ENCODE measurements at places on chromosomes 1 and 21. TPM values are rescaled to one million over a fixed set of nuclear protein-coding genes. Genes with fewer than 3 reads are reported as not detected.

The FABP3 gene
- total RNA-seq, result not detected

GRCh38 chr1:20493309-20493708, 7.3 kb upstream of the CAMK2N1 start:
- DNase-seq, result no peak

The RASAL2 gene
- total RNA-seq, result not detected

GRCh38 chr21:38424305-38425019, 73.8 kb downstream of the ERG start:
- no peak for DNase-seq

- no peak for DNase-seq
Observed at GRCh38 chr1:51576085-51576444, 40.8 kb upstream of the OSBPL9 start.

DNA sequence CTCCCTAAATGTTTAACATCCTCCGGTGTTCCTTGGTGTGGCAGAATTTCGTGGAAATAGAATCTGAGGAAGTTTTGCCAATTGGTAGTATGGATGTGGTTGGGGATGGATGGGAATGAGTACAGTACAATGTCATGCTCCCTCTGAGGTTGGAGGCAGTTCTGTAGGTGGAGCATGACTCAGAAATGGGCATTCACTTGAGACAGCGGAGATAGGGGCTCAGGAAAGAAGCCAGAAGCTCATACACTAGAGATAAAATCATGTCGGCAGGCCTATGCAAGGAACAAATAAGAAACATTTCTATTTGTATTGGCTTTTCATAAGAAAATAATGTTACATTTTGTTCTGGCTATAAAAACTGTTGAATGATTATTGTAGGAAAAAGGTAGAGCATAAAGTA, 196.0 kb downstream of the URB2 start:
- DNase-seq, result no peak

The PRRX1 gene
- not detected for total RNA-seq

DNA sequence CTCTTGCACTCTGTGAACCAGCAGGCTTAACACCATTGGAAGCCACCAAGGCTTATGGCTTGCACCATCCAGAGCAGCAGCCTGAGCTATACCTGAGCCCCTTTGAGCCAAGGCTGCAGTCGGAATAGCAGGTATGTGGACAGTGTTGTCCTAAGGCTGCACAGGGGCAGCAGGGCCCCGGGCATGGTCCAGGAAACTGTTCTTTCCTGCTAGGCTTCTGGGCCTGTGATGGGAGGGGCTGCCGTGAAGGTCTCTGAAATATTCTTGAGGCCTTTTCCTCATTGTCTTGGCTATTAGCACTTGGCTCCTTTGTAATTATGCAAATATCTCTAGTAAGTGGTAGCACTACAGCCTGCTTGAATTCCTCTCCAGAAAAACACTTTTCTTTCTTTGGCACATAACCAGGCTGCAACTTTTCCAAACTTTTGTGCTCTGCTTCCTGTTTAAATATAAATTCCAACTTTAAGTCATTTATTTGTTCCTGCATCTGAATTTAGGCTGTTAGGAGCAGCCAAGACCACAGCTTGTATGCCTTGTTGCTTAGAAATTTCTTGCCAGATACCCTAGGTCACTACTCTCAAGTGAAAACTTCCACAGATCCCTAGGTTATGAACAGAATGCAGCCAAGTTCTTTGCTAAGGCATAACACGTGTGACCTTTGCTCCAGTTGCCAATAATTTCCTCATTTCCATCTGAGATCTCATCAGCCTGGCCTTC, 5.2 kb downstream of the KRTAP20-4 start:
- no peak for DNase-seq

DNA sequence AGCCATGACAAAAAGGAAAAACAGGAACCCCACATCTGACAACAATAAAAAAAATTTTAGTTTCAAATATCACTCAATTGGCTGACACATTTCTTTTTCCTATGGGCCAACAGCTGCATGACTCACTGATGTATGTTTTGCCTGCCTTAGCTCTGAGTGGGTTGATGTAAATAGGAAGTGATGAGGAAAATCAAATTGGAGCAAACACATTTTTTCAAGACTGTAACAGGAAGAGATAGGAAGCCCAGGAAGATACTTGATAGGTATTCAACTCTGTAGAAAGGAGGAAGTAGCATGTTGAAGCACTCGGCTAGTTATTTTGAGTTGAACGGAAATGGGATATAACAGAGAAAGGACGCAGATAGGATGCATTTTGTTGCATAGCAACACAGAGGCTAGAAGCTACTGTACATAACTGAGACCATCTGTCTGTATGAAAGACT, 168.0 kb upstream of the NR5A2 start:
- DNase-seq, result no peak

GRCh38 chr1:160351629-160352028, 8.4 kb downstream of the NCSTN start:
- no peak for DNase-seq

- no peak for DNase-seq
Observed at GRCh38 chr1:209643285-209644020, 8.8 kb downstream of the LAMB3 start.

Data from activated CD4-positive, alpha-beta memory T cell treated with anti-CD3 and anti-CD28 coated beads for 36 hours (primary cell).